NCI-H2171 treated with DMSO at 0.1 percent for 48 hours (cell line): ENCODE measurements at places on chromosomes 2 and 18.
A peak's percentile ranks its signal among the peaks of the same experiment; 100 is the strongest.

GRCh38 chr18:76126327-76126726 lies 368.7 kb downstream of the ZNF516 start:
- no peak for DNase-seq

DNA sequence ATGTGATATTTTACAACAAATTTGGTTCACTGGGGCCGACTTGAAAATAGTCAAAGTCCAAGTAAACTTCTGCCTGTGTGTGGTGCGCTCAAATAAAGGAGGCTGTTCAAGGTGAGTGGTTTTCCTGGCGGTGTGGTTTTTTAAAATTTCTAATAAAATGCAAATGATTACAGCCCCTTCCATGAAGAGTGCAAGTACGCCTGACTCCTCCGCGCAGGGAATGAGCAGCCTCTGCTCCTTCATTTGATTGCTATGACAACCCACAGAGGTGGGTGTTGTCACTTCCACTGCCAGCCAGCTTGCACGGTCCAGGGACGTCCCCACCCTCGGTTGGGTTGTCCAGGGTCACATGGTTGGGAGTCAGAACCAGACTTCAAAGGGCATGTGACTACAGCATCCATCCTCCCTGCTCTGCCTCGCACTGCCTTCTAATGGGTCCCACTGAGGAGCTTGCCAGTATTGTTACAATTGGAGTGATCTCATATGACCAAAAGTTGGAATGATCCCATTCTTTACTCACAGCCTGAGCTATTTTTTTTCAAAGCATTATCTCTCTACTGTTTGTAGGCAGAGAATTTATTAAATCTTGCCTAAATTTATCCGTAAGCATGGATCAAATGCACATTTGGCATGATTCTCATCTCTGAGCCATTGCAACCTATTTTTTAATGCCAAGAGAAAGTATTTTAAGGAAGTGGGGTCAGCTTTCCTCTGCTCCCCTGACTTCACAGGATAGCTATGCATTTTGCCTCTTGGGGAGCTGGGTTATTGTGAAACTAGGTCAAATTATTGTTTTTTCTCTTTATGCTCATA lies 121.3 kb downstream of the AGAP1 start:
- no peak for DNase-seq

DNA sequence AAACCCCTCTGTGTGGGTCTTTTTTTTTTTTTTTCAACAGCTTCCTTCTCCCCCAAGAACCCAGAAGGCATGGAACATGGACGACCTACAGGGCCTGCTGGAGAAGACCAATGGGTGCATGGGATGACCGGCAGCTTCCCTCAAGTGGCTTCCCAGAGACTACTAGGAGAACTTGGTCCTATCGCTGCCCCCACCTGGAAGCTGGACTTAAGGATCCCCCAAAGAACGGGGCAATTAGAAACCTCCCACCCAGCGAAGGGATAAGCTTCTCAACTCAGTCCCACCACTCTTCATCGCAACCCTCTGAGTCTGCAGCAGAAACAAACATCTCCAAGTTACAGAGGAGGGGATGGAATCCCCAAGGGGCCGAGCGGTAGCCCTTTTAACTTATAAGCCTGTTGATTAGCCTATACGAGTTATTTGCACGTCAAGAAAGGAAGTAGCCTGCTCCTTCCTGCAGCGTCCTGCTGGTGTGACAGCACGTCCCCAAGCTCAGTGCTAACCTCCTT lies 1.4 kb downstream of the ACTR1B start:
- DNase-seq: no peak

GRCh38 chr18:25409971-25410370 lies 58.0 kb upstream of the ZNF521 start:
- no peak for DNase-seq

- no peak for DNase-seq
Measured at GRCh38 chr2:172210599-172210998, 107.9 kb upstream of the DLX2 start.

- no peak for DNase-seq
Measured at GRCh38 chr2:239946864-239947728, 78.0 kb downstream of the NDUFA10 start.

- no peak for DNase-seq
Measured at GRCh38 chr18:61236356-61237057, 96.7 kb upstream of the CDH20 start.

DNA sequence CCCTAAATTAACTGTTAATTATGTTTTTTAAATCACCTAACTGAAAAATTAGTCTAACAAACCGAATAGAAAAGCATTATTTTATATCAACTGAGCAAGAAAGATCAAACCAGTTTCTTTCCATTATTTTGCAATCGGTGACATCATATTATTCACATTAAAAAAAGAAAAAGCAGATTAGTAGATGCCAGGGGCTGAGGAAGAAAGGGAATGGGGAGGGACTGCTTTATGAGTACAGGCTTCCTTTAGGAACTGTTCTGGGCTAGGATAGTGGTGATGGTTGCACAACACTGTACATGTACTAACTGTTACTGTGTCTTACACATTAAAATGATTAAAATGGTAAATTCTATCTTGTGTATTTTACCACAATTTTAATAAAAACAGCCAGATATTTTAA lies 59.3 kb downstream of the COBLL1 start:
- DNase-seq: no peak

GRCh38 chr18:67359873-67360838 lies 156.4 kb downstream of the DSEL start:
- no peak for DNase-seq

GRCh38 chr2:213286161-213286560 lies 1.9 kb downstream of the SPAG16 start:
- no peak for DNase-seq

- DNase-seq: peak; percentile 43
Measured at GRCh38 chr2:85755122-85756027, 1.6 kb downstream of the ATOH8 start.

GRCh38 chr18:28960146-28960545 lies 783.2 kb upstream of the CDH2 start:
- DNase-seq: no peak
